ENCODE measurements at places on chromosomes 13 and 19.

DNA sequence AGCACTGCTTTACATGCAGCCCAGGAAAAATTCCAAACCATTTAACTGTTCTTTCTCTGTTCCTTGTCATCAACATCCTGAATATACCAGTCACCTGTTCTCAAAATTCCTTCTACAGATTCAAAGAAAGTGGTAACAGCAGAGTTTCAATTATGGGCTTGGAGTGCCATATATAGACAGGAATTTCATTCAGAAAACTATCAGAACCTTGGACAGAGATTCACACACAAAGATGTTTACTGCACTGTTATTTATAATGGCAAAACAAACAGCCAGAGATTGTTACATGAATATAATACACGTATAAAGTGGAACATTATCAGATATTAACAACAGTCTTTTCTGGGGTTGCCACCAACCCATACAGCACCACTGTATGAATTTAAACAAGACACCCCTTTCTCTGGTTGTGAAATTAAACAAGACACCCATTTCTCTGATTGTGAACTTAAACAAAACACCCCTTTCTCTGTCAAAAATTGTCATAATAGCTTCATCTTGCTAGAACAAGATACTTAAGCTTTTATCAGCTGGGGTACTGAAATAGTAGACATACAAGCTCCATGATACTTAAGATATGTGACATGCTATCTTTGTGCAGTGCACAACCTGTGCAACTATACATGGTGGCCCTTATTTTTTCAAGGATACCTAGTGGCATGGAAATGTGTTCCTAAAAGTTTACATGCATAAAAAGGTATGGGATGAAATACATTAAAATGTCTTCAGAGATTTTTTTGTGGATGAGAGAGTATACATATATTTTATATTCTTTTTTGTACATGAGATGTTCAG is 12.6 kb downstream of the CACNA1A start:
- DNase-seq = no peak

DNA sequence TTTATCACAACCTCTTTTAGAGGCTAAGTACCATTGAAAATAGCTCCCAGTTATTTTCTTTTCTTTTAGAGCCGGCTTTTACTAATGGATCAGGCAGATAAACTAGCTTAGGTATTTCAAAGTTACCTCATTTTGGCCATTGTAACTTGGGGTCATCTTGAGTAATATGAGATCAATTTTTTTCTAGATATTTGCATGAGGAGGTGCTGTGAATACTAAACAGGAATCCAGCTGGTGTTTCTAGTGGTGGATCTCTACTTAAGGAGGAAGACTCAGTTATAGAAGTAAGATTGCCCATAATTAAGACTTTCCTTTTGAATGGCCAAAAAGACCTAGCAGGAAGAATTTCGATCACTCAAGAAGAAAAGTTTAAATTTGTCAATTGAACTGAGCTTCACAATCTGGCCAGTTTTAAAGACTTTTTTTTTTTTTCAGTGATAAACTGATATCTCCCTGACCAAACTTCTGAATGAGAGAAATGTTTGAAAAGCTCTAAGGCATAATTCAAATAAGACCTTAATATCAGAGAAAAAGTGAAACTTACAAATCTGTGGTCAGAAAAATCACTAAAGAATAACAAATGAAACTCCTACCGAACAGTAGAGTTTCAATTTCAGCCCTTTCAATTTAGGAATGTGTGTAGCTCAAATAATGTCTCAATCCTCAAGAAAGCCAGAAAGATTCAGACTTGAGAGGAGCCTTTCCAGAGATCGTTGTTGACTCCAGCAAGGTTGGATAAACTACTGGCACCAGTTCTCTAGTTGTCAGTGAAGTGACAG is 11.6 kb upstream of the NAA16 start:
- no peak for DNase-seq

DNA sequence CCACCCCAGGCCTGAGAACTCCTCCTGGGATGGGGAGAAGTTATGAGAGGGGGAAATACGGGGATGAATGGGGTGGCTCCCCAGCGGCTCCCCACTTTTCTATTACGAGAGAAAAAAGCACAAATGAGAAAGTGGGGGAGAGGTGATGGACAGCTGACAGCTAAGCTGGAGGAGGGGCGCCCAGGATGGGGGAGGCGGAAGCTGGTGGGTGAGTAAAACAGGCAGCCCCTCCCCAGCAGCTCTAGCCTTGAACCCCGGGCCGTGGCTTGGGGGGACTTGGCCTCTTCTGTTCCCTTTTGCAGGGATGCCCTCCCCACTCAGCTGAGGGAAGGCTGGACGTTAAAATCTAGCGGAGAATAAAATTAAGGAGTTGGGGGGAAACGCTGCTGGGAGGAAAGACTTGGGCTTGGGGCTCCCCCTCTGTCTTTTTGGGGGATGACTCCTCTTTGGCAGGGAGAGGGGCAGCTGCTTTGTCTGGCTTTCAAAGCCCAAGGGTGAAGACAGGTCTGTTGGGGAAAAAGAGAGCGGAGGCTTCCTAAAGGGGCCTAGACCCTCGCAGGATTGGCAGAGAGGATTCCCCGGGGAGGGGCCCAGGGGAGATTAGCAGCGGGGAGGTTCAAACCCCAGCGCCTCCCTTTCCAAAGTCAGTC is 1.4 kb upstream of the SAMD1 start:
- no peak for DNase-seq

- DNase-seq = no peak
These were observed 1.2 kb downstream of the UQCRFS1 start for GRCh38 chr19:29211562-29212355.

GRCh38 chr13:113639616-113640262 is 18.3 kb downstream of the ATP4B start:
- no peak for DNase-seq

DNA sequence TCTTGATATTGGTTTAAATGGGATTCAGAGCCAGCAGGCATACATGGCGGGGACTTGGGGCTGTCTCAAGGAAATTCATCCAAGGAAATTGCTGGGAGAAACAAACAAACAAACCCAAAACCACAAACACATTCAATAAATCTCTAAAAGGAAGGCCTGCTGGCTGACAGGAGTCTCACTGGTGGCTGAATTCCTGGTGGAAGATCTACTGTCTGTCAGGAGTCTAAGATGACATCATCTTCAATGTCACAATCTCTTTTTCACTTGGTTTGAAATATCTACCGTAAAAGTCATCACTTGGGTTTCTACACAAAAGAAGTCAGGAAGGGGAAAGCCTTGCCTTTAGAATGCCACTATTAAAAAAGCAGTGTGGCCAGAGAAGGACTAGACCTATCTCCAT is 87.9 kb downstream of the KLF5 start:
- DNase-seq = no peak

DNA sequence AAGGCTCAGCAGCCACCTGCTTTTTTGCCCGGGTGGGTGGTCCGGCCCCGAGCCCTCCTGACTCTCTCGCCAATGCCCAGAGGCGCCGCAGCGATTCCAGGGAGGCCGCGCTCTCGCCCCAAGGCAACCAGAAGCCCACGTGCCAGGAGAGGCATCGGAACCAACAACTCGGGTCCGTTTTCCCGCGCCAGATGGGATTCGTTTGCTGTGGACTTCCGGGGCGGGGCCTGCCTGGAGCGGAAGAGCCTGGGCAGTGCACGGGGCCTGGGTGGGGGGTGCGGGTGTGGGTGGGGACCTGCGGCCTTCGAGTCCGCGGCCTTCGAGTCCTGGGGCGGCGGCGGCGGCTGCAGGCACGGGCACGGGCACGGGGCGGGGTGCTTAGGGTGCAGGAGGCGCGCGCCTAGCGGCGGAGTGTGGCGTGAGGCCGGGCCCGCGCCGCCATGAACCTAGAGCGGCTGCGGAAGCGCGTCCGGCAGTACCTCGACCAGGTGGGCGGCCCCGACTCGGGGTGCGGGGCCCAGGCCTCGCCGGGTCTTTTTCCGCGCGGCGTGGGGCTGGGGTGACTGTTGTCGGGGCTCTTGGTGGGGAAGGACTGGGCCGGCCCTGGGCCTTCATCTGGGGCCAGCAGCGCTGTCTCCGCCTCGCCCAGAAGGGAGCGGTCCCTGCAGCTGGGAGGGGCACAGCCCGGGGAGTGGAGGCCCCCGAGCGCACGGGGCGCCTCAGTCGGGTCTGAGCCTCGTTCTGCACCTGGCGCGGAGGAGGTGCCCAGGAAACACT is at the start of gene CDC16:
Gene CDC16 (plus strand): TSS at position 253 of the 777 bp plus-strand sequence. CDS start 188 bp downstream, at position 441.
- peak; percentile 87 for DNase-seq

DNA sequence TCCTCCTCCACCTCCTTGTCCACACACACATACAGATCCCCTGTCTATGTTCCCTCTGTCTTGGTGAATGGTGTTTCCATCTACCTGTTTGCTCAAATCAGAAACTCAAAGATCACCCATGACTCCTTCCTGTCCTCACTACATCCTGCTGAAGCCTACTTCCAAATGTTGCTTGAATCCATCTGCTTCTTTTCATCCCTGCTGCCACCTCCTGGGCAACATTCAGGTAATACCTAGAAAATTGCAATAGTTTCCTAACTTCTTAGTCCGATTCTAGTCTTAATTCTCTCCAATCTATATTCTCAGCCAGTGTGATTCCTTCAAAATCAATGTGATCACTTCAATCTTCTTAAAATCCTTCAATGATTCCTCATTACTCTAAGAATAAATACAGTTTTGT is 155.5 kb upstream of the STARD13 start:
- no peak for DNase-seq

DNA sequence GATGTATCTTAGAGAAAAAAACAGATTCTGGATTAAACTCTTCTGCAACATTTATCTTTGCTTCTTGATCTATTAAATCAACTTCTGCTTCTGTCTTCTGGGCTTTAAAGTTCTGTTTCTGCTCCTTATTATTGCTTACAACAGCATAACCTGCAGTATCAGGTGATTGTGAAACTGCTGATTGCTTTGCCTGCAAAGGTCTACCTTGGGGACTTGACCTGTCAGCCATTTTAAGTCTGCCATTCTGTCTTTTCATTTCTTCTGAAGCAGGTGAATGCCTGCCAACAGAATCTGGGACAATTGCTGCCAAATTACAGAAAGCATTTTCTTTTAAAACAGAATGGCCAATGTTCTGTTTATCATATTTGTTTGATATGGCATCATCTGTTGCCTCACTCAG is 31.1 kb downstream of the TEX30 start:
- DNase-seq = no peak

DNA sequence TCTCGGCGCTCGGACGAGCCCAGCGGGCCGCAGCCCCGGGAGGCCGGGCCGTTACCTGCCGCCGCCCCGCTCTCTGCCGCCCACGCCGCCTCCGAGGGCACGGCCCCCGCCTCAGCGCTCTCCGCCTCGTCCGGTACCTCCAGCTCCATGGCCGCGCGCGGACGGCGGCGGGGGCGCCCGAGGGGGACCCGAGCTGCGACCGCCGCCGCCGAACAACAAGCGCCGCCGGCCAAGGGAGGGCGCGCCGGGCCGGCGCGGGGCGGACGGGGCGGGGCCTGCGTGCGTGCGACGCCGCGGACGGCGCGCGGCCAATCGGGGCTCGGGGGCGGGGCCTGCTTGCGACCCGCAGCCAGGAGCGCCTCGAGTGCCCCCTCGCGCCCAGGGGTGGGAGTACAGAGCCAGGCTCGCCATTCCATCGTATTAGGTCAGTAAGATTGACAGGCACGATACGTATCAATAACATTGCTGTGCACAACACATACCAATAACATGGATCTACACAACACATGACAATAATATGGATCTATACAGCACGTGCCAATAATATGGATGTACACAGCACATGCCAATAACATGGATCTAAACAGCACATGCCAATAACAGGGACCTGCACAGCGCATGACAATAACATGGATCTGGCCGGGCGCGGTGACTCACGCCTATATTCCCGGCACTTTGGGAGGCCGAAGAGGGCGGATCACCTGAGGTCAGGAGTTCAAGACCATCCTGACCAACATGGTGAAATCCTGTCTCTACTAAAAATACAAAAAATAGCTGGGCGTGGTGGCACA is at the start of gene PIP5K1C:
Gene PIP5K1C (minus strand): TSS at position 227 of the 791 bp plus-strand sequence. CDS start 78 bp downstream, at position 149.
- DNase-seq = peak; percentile 96

DNA sequence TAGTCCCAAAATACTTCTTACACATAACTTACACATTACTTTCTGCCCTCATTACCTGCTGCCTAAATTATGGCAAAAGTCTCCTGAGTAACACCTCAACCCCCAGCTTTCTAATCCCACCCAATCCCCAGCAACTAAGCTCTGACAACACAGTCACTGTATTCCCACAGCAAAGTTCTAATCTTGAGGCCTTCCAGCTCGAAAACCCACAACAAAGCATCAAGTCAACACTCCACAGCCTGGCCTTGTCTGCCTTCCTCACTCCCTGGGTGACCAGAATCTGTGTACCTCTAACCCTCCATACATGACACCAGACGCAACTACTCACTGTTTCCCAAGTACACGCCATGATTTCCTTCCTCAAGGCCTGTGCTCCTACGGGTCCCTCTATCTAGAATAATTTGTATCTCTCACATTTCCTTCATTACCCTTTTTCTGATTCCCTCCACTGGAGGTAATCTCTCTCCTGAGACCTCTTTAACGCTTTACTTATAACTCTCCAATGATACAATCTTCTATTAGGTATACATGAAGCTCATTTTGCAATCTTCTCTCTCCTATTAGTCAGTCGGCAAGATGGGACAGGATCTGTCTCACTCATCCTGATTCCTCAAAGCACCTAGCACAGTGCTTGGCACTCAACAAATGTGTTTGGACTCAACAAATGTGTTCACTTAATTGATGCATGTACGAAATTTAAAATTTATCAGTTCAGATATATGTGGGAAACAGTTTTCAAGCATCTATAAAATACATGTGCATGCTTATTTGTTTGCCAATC is 87.6 kb upstream of the DOCK9 start:
- no peak for DNase-seq

- DNase-seq = no peak
These were observed 474.0 kb downstream of the IRS2 start for GRCh38 chr13:109312399-109312798.

- DNase-seq = no peak
These were observed 1.4 kb downstream of the KCTD15 start for GRCh38 chr19:33797802-33798671.

- no peak for DNase-seq
These were observed 100.6 kb upstream of the FRY start for GRCh38 chr13:31930901-31931522.

DNA sequence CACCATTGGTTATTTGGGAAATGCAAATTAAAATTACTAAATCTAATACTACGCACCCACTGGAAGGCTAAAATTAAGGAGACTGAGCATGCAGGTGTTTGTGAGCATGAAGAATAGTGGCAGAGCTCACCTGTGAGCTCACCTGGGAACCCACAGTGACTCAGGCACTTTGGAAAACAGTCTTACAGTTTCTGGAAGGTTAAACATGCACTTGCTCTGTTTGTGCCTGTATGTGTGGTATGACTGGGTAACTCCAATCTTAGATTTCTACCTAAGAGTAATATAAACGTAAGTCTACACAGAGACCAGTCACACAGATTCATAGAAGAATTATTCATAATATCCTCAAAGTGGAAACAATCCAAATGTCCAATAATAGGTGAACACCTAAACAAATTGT is 318.8 kb downstream of the ATP8A2 start:
- DNase-seq = no peak

- no peak for DNase-seq
These were observed 6.4 kb downstream of the KMT5C start for GRCh38 chr19:55345818-55346724.
